Astrocyte (in vitro differentiated cells and primary cell): ENCODE measurements at places on chromosomes 2 and 18. TPM values are rescaled to one million over a fixed set of nuclear protein-coding genes. Genes with fewer than 3 reads are reported as not detected.

DNA sequence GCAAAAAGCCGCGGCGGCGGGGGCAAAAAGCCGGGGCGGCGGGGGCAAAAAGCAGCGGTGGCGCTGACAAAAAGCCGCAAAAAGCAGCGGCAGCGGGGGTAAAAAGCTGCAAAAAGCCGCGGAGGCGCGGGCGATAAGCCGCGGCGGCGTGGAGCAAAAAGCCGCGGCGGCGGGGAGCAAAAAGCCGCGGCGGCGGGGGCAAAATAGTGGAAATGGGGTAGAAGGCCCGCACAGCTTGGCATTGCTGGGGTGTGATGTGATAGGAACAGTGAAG, 450.1 kb downstream of the ANKRD30B start:
- no peaks in the 10 kb centered on the region for H3K36me3 ChIP-seq
- no peak overlapping the region for H3K4me3 ChIP-seq
- no peak for DNase-seq
- no peaks in the 10 kb centered on the region for H3K27me3 ChIP-seq

- H3K36me3 ChIP-seq, result no peaks in the 10 kb centered on the region
- no peak overlapping the region for H3K4me3 ChIP-seq
- no peaks in the 10 kb centered on the region for H3K27me3 ChIP-seq
- no peak for DNase-seq
Measured at GRCh38 chr18:42165922-42166513, 211.0 kb downstream of the PIK3C3 start.

Gene FABP1
- total RNA-seq, result not detected in 2 replicates

DNA sequence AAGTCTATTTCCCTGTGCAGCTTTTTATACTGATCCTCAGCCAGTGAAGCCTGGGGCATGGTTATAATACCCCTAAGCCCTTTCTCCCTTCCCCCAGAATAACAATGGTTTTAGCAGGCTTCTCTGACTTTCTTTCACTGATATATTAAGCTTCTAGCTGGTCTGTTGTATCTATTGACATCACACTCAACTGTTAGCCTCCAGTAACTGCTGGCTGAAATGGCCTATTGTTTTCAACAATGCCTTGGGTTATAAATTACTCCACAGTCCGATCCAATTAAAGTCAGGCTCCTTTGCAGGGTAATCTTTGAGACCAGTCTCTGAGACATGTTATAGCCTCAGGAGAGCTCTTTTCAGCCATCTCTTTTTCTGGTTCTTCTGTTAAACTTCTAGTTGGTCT, 2.9 kb upstream of the SLC9A4 start:
- H3K27ac ChIP-seq, result no peak overlapping the region
- H3K27me3 ChIP-seq, result peaks cover 6% of the 10 kb centered on the region
- no peaks in the 10 kb centered on the region for H3K36me3 ChIP-seq
- DNase-seq, result no peak
- H3K4me3 ChIP-seq, result no peak overlapping the region

DNA sequence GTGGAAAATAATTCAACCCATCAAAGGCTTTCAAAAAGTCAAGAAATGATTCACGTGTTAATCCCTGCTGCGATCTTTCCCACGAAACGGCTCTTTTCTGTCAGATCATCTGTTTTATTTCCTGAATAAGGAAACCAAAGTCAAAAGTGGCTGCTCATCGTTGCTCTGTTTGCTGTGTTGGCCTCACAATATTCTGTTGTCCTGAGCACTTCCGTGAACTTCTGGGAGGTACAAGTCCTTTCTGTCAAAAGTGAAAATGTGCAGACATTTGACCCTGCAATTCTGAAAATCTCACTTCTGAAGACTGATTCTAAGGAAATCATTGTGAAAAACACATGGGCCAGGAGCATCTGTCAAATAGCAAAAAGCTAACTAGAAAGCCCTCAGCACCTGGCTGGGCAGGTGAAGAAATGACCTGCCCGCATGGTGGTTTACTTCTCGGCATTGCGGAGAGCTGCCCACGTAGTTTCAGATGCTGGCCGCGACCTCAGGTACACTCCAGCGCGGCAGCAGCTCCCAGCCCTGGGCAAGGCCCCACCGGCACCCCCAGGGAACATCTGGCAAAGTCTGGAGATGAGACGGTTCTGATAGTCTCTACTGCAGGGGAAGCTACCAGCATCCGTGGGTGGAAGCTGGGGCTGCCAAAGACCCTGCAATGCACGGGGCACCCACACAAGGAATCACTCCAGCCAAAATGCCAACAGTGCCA, 31.9 kb upstream of the GPC1 start:
- no peak overlapping the region for H3K27ac ChIP-seq
- no peak overlapping the region for H3K4me3 ChIP-seq
- H3K27me3 ChIP-seq, result no peaks in the 10 kb centered on the region
- no peaks in the 10 kb centered on the region for H3K4me1 ChIP-seq
- no peaks in the 10 kb centered on the region for H3K36me3 ChIP-seq
- DNase-seq, result no peak

- DNase-seq, result peak; percentile 12
- H3K27ac ChIP-seq, result no peak overlapping the region
- H3K4me1 ChIP-seq, result peaks cover 11% of the 10 kb centered on the region
- H3K27me3 ChIP-seq, result no peaks in the 10 kb centered on the region
- no peak overlapping the region for H3K4me3 ChIP-seq
Measured at GRCh38 chr18:21489119-21489750, 111.3 kb downstream of the ESCO1 start.

DNA sequence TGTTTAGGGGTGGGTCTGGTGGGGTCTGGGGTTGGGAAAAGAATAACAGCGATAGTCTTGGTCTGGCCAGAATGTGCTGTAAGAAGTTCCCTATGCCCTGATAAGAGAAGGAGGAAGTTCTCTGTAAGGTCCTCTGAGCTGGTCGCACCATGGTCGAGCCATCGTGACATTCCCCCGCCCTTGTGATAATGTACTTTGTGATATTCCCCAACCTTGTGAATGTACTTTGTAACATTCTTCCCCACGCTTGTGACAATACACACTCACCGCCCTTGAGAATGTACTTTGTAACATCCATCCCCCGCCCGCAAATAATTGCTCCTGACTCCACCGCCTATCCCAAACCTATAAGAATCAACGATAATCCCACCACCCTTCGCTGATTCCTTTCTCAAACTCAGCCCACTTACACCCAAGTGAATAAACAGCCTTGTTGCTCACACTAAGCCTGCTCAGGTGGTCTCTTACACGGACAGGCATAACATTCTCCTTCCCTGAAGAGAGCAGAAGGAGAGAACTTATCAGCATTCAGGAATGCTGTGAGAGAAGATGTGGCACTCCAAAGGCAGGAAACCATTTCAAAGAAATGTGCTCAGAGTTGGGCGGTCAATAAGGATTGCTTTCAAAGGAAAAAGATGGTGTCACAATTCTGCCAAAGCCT, 17.8 kb upstream of the DUSP19 start:
- H3K27me3 ChIP-seq, result no peaks in the 10 kb centered on the region
- no peak overlapping the region for H3K4me3 ChIP-seq
- DNase-seq, result no peak
- no peaks in the 10 kb centered on the region for H3K36me3 ChIP-seq
- no peak overlapping the region for H3K27ac ChIP-seq
- peaks cover 2% of the 10 kb centered on the region for H3K4me1 ChIP-seq

Gene ICA1L
- total RNA-seq, result 2.7 and 4.9 TPM in 2 replicates

GRCh38 chr2:227880460-227880859, 9.0 kb downstream of the DAW1 start:
- no peaks in the 10 kb centered on the region for H3K27me3 ChIP-seq
- no peak overlapping the region for H3K27ac ChIP-seq
- no peak overlapping the region for H3K4me3 ChIP-seq
- H3K36me3 ChIP-seq, result no peaks in the 10 kb centered on the region
- peaks cover 13% of the 10 kb centered on the region for H3K4me1 ChIP-seq

Gene FIGN
- total RNA-seq, result 25.9 and 30.3 TPM in 2 replicates

Gene GALNT3
- 16.4 and 19.9 TPM in 2 replicates for total RNA-seq

Gene DYTN
- total RNA-seq, result not detected in 2 replicates

GRCh38 chr2:68151037-68151436, 6.7 kb upstream of the PNO1 start:
- H3K4me1 ChIP-seq, result no peaks in the 10 kb centered on the region
- H3K4me3 ChIP-seq, result no peak overlapping the region
- no peaks in the 10 kb centered on the region for H3K27me3 ChIP-seq
- H3K27ac ChIP-seq, result no peak overlapping the region

DNA sequence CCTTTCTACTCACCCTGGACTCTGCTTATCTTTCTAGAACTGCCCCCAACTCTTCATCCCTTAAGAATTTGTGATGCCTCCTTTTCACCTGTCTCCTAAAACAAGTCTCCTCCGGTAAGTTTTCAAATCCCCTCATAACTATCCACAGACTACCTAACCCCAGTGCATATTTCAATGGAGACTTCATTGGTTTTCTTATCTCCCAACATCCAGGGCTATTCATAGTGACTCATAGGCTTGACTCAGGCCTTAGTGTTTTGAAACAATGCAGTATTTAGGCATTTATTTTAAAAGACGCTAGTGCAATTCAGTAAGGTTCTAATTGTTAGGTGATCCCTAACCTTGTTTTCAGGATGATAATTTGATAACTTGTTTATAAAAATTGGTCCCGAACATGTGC, 399.2 kb downstream of the CPS1 start:
- H3K27ac ChIP-seq, result peak overlapping the region; percentile 55
- peaks cover 15% of the 10 kb centered on the region for H3K4me1 ChIP-seq
- no peaks in the 10 kb centered on the region for H3K27me3 ChIP-seq
- no peaks in the 10 kb centered on the region for H3K36me3 ChIP-seq
- peak overlapping the region; percentile 27 for H3K4me3 ChIP-seq

Gene MPPE1
- 22.8 and 29.4 TPM in 2 replicates for total RNA-seq

Gene REG1A
- not detected in 2 replicates for total RNA-seq

DNA sequence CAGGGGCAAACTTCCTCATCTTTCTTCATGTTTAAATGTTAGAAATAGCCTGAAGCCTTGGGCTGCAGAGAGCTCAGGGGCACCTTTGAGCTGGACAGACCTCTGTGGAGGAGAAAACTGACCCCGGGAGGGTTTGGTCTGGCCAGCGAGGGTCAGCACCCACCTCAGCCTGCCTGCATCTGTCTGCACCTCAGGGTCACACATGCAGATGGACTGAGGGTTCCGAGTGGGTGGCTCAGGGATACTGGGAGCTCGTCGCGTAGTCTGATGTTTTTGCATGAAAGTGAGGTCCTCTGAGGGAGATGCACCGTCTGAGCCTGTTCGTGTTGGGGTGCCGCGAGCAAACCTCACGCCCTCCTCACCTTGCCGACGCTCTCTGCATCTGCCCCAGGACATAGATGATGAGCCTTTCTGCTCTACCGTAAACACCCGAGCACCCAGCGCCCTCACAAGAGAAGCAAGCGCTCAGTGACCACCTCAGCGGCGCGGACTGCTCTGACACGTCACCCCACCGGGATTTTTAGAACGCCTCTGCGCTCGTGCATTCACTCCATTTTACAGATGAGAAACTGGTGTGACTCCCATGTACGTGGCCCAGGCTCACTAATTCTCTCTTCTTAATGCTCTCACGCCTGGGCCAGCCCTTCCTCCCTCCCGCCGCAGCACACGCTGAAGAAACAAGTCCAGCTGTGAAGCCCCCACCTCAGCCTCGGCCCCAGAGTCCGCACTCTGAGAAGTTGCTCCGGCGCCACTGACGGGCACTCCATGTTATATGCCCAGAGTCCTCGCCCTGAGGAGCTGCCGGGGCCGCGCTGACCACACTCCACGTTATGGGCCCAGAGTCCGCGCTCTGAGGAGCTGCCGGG, 9.5 kb downstream of the KCNG2 start:
- no peaks in the 10 kb centered on the region for H3K36me3 ChIP-seq
- DNase-seq, result no peak
- H3K4me1 ChIP-seq, result no peaks in the 10 kb centered on the region
- H3K27ac ChIP-seq, result no peak overlapping the region
- no peak overlapping the region for H3K4me3 ChIP-seq

- H3K27me3 ChIP-seq, result no peaks in the 10 kb centered on the region
- peaks cover 46% of the 10 kb centered on the region for H3K4me1 ChIP-seq
- H3K27ac ChIP-seq, result peak overlapping the region; percentile 39
- H3K4me3 ChIP-seq, result no peak overlapping the region
- H3K36me3 ChIP-seq, result no peaks in the 10 kb centered on the region
Measured at GRCh38 chr18:48548011-48548771, 9.4 kb downstream of the CTIF start.

Gene UPP2
- not detected in 2 replicates for total RNA-seq

Gene ALLC
- not detected in 2 replicates for total RNA-seq

- DNase-seq, result peak; percentile 21
- H3K27ac ChIP-seq, result no peak overlapping the region
- H3K36me3 ChIP-seq, result no peaks in the 10 kb centered on the region
Measured at GRCh38 chr2:149538138-149538833, 49.3 kb downstream of the MMADHC start.

GRCh38 chr18:37471637-37472036, 94.0 kb downstream of the CELF4 start:
- H3K36me3 ChIP-seq, result no peaks in the 10 kb centered on the region
- H3K4me1 ChIP-seq, result no peaks in the 10 kb centered on the region
- H3K27me3 ChIP-seq, result no peaks in the 10 kb centered on the region
- DNase-seq, result no peak

- no peak overlapping the region for H3K4me3 ChIP-seq
- DNase-seq, result no peak
- no peaks in the 10 kb centered on the region for H3K4me1 ChIP-seq
- H3K36me3 ChIP-seq, result no peaks in the 10 kb centered on the region
Measured at GRCh38 chr18:45328811-45329210, 286.5 kb upstream of the SLC14A2 start.

DNA sequence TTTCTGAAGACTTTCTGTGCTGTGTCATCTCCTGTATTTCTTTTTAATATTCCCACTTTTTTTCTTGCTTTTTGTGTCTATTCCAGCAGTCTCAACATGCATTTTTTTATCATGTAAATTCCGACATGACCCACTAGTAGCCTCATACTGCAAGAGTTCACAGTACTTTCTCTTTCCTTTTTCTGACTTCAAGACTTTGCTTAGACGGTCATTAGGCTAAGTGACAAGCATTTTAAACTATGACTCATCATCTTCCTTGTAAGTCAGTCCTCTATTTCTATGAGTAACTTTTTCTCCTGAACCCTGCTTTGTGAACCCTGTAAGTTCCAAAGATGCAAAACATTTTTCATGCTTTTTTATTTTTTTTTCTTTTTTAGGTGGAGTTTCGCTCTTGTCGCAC, 381.2 kb downstream of the TXNL1 start:
- peak; percentile 97 for DNase-seq
- peaks cover 4% of the 10 kb centered on the region for H3K4me1 ChIP-seq
- no peak overlapping the region for H3K4me3 ChIP-seq
- no peaks in the 10 kb centered on the region for H3K27me3 ChIP-seq

Gene MOGAT1
- not detected in 2 replicates for total RNA-seq

Gene CPLX4
- not detected in 2 replicates for total RNA-seq

Gene YIPF4
- total RNA-seq, result 52.3 and 53.5 TPM in 2 replicates

- H3K4me1 ChIP-seq, result no peaks in the 10 kb centered on the region
- DNase-seq, result no peak
- no peaks in the 10 kb centered on the region for H3K27me3 ChIP-seq
- H3K27ac ChIP-seq, result no peak overlapping the region
- no peaks in the 10 kb centered on the region for H3K36me3 ChIP-seq
- H3K4me3 ChIP-seq, result no peak overlapping the region
Measured at GRCh38 chr2:114488841-114489530, 46.5 kb downstream of the DPP10 start.

- peaks cover under 1% of the 10 kb centered on the region for H3K27me3 ChIP-seq
- no peaks in the 10 kb centered on the region for H3K36me3 ChIP-seq
- no peak for DNase-seq
- H3K4me3 ChIP-seq, result no peak overlapping the region
- no peak overlapping the region for H3K27ac ChIP-seq
Measured at GRCh38 chr2:119414894-119415293, 16.8 kb upstream of the TMEM37 start.

Gene GKN2
- not detected in 2 replicates for total RNA-seq
